ENCODE measurements at places on chromosomes 5 and 9.

DNA sequence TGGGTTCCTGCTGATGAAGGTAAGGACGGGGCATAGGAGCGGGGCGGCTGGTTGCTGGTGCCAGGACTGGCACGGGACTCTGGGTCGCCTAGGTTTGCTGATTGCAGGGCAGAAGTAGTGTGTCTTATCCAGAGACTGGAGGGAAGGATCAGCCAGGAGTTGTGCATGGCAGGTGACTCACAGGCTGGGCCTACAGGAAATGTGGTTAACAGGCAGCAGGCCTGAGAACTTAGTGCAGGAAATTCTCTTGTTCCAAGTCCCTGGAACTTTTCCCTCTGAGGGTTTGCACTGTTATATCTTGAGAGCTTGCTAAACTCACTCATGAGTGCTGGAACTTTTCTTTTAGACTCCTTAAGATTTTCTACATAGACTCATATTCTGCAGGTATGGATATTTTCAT, 95.1 kb downstream of the ANXA2R start:
- no peak for DNase-seq

DNA sequence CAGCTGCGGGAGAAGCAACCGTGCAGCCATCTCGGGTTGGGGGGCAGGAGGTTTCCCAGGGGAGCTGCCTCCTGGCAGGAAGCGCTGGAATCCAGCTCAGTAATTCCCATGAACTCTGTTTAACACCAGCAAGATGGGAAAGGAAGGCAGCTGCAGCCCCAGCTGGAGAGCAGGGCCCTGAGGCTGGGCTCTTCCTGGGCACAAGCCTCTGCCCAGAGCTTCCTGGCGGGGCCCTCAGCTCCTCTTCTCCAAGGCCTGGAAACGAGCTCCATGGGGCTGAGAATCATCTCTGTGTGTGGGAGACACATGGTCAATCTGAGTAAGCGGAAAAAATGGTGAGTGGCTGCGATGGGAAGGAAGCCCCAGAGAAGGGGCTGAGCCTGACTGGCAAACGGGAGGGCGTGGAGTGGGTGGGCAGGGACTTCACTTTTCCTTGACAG, 6.3 kb downstream of the MRPL36 start:
- no peak for DNase-seq

- no peak for DNase-seq
Measured at GRCh38 chr5:74870299-74871067, 4.3 kb upstream of the FAM169A start.

GRCh38 chr5:123035918-123036390, 571 bp downstream of the PPIC start:
- DNase-seq: no peak

DNA sequence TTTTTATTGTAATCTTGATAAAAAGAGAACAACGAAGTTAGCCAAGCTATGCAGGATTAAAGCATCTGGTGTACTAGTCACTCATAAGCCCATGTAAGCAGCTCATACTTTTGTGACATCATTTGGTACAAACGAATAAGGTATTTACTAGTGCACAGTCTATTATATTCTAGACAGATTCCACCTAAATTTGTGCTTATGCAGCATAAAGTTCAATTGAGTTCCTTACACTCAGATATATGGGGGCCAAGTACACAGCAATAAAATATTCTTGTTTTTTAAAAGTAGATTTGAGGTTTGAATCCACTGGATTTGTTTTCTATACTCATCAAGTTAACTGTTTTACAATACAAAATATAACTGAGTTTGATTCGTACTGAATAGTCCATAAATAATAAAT, 1621.2 kb downstream of the MAT2B start:
- no peak for DNase-seq

DNA sequence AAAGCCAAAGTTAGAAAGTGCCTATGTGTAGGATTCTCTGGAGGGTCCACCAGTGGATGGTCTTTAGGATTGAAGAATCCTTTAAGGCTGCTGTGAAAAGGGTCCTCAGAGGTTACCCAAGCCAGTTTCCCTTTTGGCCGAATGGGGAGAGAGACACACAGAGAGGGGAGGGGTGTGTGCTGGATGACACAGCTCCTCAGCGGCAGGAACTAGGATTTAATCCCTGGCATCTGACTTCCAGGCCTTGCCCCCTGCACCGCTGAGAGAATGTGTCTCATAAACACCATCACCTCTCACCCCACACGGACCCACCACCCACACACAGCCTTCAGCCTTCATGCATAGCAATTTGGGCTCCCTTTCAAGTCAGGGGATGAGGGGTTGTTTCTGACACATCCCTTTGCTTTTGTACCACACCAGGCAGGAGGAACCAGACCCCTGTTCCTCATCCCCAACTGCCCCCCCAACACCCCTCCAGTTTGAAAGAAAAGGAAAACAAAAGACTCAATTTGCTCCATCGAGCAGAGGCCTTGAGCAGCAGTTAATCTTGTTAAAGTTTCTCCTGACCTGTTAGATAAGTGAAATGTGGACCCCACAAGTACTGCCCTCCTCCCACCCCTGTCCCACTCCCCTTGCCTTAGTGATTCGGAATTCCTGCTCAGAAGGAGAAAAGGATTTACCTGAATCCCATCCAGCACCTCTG, 4.0 kb downstream of the PAPPA start:
- no peak for DNase-seq

DNA sequence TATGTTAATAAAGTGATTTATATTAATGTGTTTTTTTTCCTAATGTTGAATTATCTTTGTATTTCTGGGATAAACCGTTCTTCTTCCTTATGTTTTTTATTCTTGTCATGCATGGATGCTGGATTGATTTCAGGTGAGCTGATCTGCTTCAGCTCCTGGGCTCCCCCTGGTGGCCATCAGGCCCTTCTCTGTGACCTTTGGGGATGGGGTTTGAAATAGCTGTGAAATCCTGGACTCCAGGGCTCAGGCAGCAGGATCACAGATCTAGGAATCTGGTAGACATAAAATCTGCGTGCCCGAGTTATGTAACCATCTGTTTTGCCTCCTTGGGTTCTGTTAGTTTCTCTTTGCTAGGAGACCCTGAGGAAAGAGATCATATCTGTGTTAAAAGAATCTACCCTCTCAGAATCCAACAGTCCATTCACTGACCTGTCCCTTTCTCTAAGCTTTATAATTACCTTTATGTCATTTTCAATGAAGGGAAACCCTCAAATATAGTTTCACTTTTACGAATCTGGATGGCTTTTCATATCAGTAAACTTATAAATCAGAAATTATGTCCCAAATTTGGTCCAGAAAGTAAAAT, 12.2 kb upstream of the OR13J1 start:
- peak; percentile 78 for DNase-seq

DNA sequence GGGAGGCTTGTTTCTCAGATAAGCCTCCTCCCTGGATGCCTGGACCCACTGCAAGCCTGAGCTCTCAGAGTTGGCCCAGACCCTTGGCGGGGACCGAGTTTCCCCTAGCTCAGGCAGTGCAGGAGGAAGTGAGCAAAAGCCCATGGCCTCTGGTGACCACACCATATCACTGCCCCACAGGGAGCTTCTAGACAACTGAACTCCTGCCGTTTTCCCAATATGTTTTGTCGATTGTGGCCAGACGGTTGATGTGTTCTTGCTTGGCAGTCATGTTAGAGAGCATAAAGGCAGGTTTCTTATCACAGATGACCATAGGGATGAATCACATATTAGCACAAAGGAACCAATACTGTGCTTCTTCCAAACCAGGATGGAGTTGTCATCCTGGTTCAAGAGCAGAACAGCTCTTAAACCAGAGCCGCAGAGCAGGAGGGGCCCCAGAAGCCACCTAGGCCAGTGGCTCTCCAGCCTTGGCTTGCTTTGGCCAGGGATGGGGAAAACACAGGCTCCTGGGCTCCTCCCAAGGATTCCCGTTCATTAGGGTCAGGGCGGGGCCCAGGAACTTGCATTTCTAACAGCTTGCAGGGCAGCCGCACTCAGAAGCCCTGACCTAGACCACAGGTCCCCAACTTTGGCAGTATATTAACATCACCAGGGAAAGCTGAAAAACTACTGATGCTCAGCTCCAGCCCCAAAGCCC, 113.1 kb upstream of the TBC1D2 start:
- DNase-seq: no peak

DNA sequence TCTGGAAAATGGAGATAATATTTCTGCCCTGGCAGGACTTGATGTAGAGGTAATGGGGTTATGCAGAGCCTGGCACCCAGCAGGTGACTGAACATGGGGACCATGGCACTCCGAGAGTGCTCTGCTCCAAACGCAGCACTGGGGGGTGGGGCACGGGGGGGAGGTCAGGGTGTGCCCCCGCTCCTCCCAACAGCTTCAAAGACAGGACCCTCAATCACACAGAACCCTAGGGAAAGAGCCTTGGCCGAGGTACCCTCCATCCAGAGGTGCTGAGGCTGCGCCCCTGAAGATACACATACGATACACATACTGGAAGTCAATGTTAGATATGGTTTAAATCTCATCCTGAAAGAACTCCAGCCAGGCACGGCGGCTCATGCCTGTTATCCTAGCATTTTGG, 26.6 kb upstream of the CEP72 start:
- no peak for DNase-seq

DNA sequence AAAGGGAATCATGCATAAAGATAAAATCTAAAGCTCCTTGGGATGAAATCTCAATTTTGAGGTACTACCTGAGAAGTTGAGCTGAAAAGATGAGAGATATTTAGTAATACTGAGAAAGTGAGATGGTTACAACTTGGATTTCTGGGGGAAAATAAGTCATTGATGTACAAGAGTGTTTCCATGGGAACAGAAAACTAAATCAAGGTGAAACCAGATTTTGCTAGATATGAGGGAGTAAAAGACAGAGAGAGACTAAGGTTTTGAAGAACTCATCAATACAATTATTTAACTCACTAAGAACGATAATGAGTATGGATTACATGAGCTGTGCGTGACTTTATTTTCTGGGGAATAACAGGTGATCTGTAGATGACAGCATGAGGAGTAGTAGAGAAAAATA, 10.2 kb upstream of the ST8SIA4 start:
- DNase-seq: no peak

DNA sequence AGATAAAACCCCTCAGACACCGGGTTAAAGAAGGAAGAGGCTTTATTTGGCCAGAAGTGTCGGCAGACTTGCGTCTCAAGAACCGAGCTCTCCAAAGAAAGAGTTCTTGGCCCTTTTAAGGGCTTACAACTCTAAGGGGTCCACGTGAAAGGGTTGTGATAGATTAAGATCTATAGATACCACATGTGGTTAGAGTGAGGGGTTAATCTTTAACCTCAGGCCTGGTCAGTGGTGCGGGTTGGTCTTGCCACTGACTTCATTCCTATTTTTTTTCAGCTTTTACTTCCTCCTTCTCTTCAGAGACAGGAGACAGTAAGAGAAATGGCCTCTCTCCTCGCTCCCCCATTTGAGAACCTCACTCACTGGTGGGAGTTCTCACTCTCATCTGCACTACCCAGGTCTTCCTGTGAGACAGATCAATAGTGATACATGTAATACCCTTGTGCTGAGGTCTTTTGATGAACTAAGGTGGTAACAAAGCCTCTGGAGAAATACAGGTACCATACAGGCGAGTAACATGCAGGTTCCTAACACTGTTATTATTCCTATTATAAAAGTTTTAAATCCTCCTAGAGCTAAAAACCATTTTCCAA, 52.4 kb upstream of the COX7C start:
- no peak for DNase-seq

GRCh38 chr5:89407054-89407453, 524.1 kb upstream of the MEF2C start:
- DNase-seq: no peak

DNA sequence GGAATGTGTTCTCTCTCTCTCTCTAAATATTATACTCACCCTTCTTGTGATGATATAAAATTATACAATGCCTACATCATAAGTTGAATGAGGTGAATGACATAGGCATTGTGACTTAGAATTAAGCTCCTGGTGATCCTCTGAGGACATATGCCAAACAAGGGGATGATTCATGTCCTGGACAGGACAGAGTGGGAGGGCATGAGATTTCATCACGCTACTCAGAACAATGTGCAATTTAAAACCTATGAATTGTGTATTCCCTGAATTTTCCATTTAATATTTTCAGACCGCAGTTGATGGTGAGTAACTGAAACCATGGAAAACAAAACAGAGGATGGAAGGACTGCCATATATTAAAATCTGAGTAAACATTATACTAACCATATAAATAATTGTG, 782.2 kb upstream of the NUDT12 start:
- DNase-seq: no peak

- DNase-seq: no peak
Measured at GRCh38 chr5:160837749-160838593, 14.0 kb downstream of the ATP10B start.

- no peak for DNase-seq
Measured at GRCh38 chr9:16386007-16386826, 484.3 kb downstream of the BNC2 start.
